ENCODE measurements at places on chromosomes 2 and 18. TPM values are rescaled to one million over a fixed set of nuclear protein-coding genes. Genes with fewer than 3 reads are reported as not detected.

Gene RPE
- total RNA-seq = 68.0 TPM

Gene UGT1A7
- not detected for total RNA-seq

Gene TGIF1
- 34.7 TPM for total RNA-seq

Gene PCBP1
- 57.1 TPM for total RNA-seq

Gene LBX2
- not detected for total RNA-seq

Gene CHRNG
- 0.06 TPM for total RNA-seq

Gene HNRNPLL
- 85.3 TPM for total RNA-seq

Gene CAPN14
- 0.40 TPM for total RNA-seq

Gene C18orf54
- 9.3 TPM for total RNA-seq

DNA sequence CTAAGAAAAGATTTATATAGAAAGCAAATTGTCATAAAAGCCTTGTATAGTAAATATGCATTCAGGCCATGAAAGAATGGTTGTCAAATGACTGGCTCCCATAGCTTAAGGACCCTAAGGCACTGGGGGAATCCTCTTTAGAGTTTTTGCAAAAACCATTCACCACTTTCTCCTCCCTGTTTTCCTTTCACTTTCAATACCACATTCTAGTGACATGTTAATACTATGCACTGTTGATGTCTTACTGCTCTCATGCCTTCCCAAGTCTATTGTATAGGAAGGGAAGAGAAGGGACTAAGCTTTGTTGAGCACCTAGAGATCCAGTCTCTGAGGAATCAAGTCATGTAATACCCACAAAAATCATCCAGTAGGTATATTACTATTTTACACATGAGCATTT, 383.0 kb upstream of the LRRTM1 start:
- H3K4me3 ChIP-seq = no peak overlapping the region
- H3K36me3 ChIP-seq = no peaks in the 10 kb centered on the region
- no peaks in the 10 kb centered on the region for H3K27me3 ChIP-seq
- no peak overlapping the region for H3K27ac ChIP-seq
- H3K4me1 ChIP-seq = no peaks in the 10 kb centered on the region

GRCh38 chr2:239882331-239882732, 142.8 kb downstream of the NDUFA10 start:
- no peak overlapping the region for H3K4me3 ChIP-seq
- no peak overlapping the region for H3K27ac ChIP-seq
- H3K4me1 ChIP-seq = peaks cover 18% of the 10 kb centered on the region
- no peaks in the 10 kb centered on the region for H3K27me3 ChIP-seq
- no peaks in the 10 kb centered on the region for H3K36me3 ChIP-seq

DNA sequence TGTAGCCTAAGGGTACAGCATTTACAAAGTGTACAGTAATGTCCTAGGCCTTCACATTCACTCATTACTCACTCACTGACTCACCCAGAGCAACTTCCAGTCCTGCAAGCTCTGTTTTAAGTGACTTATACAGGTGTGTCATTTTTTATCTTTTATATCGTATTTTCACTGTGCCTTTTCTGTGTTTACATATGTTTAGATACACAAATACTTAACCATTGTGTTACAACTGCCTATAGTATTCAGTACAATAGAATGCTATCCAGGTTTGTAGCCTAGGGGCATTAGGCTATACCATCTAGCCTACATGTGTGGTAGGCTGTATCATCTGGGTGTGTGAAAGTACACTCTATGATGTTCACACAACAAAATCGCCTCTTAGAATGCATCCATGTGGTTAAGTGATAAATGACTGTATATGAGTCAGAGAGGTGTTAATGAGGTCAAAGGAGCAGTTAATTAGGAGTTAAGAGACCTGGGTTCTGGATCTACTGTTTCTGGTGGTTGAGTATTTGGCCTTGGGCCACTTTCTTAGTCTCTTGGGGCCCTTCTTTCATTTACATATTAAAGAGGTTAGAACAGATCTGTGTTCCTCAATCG, 149.1 kb downstream of the GREB1L start:
- H3K27ac ChIP-seq = no peak overlapping the region
- DNase-seq = no peak
- H3K27me3 ChIP-seq = no peaks in the 10 kb centered on the region
- peaks cover 3% of the 10 kb centered on the region for H3K36me3 ChIP-seq
- H3K4me3 ChIP-seq = no peak overlapping the region

- no peaks in the 10 kb centered on the region for H3K36me3 ChIP-seq
- no peak overlapping the region for H3K4me3 ChIP-seq
- DNase-seq = peak; percentile 50
- H3K4me1 ChIP-seq = peaks cover 4% of the 10 kb centered on the region
- no peaks in the 10 kb centered on the region for H3K27me3 ChIP-seq
Observed at GRCh38 chr2:99810225-99810624, 320.4 kb upstream of the REV1 start.

DNA sequence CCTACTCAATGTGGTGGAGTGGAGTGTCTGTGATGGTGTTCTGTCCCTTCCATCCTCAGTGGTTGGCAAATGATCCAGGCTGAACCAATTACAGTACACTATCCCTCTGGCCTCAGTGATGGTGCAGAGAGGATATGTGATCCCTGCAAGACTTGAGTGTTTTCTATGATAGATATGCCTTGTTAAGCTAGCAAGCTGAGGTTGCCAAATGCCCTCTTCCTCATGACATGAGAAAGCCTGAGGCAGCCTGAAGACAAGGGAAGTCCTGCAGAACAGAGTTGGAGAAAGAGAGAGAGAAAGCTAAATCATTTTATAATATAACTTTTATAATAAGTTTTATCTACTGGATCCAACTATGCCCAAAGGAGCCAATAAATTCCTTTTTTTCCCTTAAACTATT, 41.6 kb upstream of the GORASP2 start:
- H3K4me3 ChIP-seq = no peak overlapping the region
- no peaks in the 10 kb centered on the region for H3K27me3 ChIP-seq
- H3K27ac ChIP-seq = no peak overlapping the region
- H3K4me1 ChIP-seq = no peaks in the 10 kb centered on the region
- H3K36me3 ChIP-seq = no peaks in the 10 kb centered on the region
- no peak for DNase-seq

GRCh38 chr18:68972176-68972575, 174.3 kb downstream of the CCDC102B start:
- H3K27ac ChIP-seq = no peak overlapping the region
- H3K4me1 ChIP-seq = no peaks in the 10 kb centered on the region
- no peak overlapping the region for H3K4me3 ChIP-seq
- H3K36me3 ChIP-seq = no peaks in the 10 kb centered on the region
- no peak for DNase-seq

DNA sequence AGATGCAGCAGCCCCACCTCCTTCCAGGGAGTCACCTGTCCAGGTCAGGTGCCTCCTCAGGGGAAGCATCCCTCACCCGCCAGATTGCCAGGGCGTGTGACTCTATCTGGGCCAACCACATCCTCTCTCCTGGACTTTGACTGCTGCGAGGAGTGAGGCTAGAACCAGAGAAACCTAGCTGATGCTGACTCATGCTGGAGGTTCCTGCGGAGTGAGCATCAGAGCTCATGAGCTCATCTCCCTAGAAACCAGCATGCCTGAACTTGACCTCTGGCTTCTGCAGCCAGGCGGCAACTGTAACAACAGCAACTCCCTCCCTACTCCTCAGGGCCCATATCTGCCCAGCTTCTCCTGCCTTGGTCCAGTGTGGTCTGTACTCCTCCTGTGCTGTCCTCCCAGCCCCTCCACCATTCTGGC, 28.3 kb upstream of the NT5DC4 start:
- H3K27ac ChIP-seq = no peak overlapping the region
- no peaks in the 10 kb centered on the region for H3K27me3 ChIP-seq
- peaks cover 7% of the 10 kb centered on the region for H3K4me1 ChIP-seq

DNA sequence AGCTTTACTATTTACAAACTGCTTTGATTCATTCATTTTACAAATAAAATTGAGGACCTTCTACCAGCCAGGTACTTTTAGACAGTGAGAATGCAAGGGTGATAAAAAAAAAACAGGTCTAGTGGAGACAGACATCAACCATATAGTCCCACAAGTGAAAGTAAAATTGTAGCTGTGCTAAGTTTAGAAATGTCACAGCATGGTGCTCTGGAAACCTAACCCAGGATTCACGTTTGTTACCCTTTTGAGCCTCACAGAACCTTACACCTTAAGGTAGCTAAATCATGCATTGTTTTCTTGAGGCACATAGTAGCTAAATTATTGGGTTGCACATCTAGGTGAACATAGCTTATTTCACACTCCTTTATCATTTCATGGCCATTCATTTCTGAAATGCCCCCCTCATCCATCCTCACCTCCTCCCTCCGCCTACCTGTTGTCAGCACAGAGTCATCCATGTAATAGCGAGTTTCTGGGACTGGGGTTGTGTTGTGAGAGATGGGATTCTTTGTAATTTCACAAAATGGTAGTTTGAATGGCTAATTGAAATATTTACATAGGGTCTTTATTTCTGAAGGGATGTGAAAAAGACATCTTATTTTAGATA, 7.1 kb downstream of the MTA3 start:
- H3K4me1 ChIP-seq = no peaks in the 10 kb centered on the region
- H3K36me3 ChIP-seq = peaks cover 38% of the 10 kb centered on the region
- DNase-seq = no peak

GRCh38 chr18:11429876-11430275, 179.5 kb upstream of the SLC35G4 start:
- H3K27me3 ChIP-seq = no peaks in the 10 kb centered on the region
- H3K4me1 ChIP-seq = no peaks in the 10 kb centered on the region
- no peak overlapping the region for H3K27ac ChIP-seq
- no peaks in the 10 kb centered on the region for H3K36me3 ChIP-seq
- H3K4me3 ChIP-seq = no peak overlapping the region

DNA sequence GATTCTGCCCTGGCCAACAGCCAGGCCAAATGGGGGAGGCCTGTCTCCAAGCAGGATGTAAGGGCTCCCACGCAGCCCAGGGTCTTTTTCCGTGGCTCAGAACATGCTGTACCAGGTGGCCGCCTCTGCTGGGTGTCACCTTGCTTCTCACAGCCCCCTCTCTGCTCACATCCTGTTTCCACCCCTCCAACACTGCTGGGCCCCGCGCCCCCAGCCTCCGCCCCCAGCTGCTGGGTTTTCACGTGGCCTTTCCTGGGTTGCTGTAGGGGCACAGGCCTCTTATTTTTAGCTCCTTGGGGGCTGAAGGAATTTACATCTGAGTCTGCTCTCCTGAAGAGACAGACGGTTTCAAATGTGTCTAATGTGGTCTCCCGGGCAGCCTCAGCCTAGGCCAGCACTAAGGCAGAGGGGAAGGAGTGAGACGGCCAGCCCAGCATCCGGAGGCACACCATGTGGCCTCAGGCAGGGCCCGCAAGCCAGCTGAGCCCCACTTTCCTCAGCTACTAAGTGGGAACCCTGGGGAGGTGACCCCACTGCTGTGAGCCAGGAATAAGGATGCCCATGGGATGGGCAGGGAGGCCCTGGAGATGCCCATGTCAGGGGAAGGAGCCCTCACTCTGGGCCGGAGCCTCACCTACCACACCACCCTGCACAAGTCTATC, 18.7 kb upstream of the DUSP2 start:
- H3K4me3 ChIP-seq = no peak overlapping the region
- no peak for DNase-seq
- no peaks in the 10 kb centered on the region for H3K27me3 ChIP-seq
- no peak overlapping the region for H3K27ac ChIP-seq
- H3K36me3 ChIP-seq = no peaks in the 10 kb centered on the region
- peaks cover 18% of the 10 kb centered on the region for H3K4me1 ChIP-seq

GRCh38 chr2:173075056-173075780, 428 bp upstream of the MAP3K20 start:
- H3K36me3 ChIP-seq = no peaks in the 10 kb centered on the region
- no peak overlapping the region for H3K27ac ChIP-seq
- no peaks in the 10 kb centered on the region for H3K27me3 ChIP-seq
- H3K4me1 ChIP-seq = peaks cover 10% of the 10 kb centered on the region

GRCh38 chr2:231412618-231412963, 17.1 kb downstream of the B3GNT7 start:
- peaks cover 19% of the 10 kb centered on the region for H3K4me1 ChIP-seq
- no peaks in the 10 kb centered on the region for H3K27me3 ChIP-seq
- DNase-seq = no peak
- no peak overlapping the region for H3K27ac ChIP-seq
- H3K4me3 ChIP-seq = peak overlapping the region; percentile 45
- no peaks in the 10 kb centered on the region for H3K36me3 ChIP-seq

GRCh38 chr18:8754995-8755960, 49.9 kb downstream of the MTCL1 start:
- H3K36me3 ChIP-seq = peaks cover 2% of the 10 kb centered on the region
- no peak overlapping the region for H3K4me3 ChIP-seq
- DNase-seq = no peak
- no peaks in the 10 kb centered on the region for H3K4me1 ChIP-seq

GRCh38 chr18:26356045-26356785, 130.0 kb downstream of the TAF4B start:
- H3K27ac ChIP-seq = no peak overlapping the region
- H3K4me3 ChIP-seq = no peak overlapping the region
- no peaks in the 10 kb centered on the region for H3K4me1 ChIP-seq
- no peak for DNase-seq
- H3K36me3 ChIP-seq = no peaks in the 10 kb centered on the region

DNA sequence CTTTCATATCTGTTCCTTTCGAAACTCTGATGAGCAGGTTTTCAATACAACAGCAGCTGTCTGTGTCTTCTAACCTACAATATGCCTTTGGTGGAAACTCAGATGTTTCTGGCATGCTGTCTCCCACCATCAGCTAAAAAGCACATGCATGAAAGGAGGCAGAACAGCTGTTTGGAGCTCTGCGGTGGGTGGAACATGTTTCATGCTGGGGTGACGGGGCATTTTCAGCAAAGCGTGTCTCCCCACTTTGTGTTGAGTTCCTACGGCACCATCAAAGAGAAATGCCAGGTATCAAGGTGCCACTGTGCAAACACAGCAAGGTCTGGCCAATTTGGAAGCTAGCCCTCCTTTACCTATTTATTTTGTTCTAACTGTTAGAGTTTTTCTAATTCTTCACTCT, 290.1 kb downstream of the CLIP4 start:
- no peaks in the 10 kb centered on the region for H3K36me3 ChIP-seq
- DNase-seq = no peak
- no peaks in the 10 kb centered on the region for H3K27me3 ChIP-seq
- no peak overlapping the region for H3K4me3 ChIP-seq
- H3K4me1 ChIP-seq = peaks cover 6% of the 10 kb centered on the region
- H3K27ac ChIP-seq = no peak overlapping the region

DNA sequence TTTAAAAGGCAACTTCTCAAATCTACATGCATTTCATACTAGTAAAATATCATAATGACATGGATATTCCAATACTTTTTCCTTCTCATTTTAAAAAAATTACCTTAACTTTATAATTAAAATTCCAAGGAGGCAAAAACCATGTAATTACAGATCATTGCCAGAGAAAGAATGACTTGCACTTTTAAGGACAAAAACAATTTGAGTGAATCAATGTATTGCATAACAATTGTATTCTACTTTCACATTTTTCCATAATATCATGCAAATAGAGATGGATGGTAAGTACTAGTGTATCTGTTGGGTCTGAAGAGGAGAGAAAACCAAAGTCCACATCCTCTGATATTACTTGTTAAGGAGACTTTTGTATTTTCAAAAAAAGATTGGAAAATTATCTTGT, 89.5 kb upstream of the NCK2 start:
- DNase-seq = no peak
- H3K4me3 ChIP-seq = no peak overlapping the region
- H3K4me1 ChIP-seq = no peaks in the 10 kb centered on the region

- no peaks in the 10 kb centered on the region for H3K4me1 ChIP-seq
- no peak overlapping the region for H3K27ac ChIP-seq
- no peak overlapping the region for H3K4me3 ChIP-seq
- no peaks in the 10 kb centered on the region for H3K27me3 ChIP-seq
- H3K36me3 ChIP-seq = no peaks in the 10 kb centered on the region
- DNase-seq = peak; percentile 85
Observed at GRCh38 chr2:161223139-161223732, 63.0 kb downstream of the TANK start.

Data from spinal cord (tissue), 10 donors.